ENCODE measurements at places on chromosomes 11 and 22.

GRCh38 chr11:111910676-111911562, 651 bp downstream of the CRYAB start:
- no peak for DNase-seq

GRCh38 chr11:16295592-16295991, 60.8 kb downstream of the SOX6 start:
- DNase-seq = no peak

DNA sequence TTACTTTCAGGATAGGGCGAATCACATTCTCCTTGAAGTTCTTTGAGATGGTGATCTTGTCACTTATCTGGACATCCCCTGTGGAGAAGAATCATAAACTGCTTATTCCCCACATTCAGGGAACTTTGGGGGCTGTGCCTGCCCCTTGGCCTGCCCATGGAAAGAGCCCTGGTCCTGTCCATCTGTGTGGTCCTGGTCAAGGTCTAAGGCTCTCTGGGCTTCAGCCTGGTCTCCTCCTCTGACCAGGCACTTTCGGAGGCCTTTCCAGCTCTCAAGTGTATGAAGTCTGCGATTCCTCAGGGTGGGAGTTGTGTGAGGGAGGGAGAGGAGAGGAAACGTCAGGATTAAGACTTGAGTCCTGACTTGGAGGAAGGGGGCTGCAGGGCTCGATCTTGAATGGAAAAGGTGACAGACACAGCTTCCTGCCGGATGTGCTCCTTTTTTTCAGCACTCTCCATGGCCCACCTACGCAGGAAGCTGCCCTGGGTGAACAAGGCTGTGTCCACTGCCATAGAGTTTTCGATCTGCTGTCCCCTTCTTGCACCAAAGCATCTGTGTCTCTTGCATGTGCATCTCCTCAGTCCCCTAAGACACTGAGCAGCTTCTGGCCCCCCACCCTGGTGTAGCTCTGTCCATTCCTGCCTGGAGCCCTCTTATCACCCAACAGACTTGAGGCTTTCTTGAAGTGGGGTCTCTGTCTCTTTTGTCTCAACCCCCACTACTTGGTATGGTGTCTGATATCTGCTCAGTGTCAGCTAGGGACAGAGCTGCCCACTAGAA, 50.8 kb upstream of the PHOX2A start:
- DNase-seq = no peak

GRCh38 chr11:128946648-128947047, 4.0 kb upstream of the TP53AIP1 start:
- DNase-seq = no peak

- DNase-seq = no peak
Measured at GRCh38 chr11:118532852-118533768, 2.1 kb downstream of the TMEM25 start.

- no peak for DNase-seq
Measured at GRCh38 chr11:20760811-20761210, 91.4 kb downstream of the NELL1 start.

GRCh38 chr11:102552020-102552419, 21.5 kb upstream of the MMP7 start:
- no peak for DNase-seq

DNA sequence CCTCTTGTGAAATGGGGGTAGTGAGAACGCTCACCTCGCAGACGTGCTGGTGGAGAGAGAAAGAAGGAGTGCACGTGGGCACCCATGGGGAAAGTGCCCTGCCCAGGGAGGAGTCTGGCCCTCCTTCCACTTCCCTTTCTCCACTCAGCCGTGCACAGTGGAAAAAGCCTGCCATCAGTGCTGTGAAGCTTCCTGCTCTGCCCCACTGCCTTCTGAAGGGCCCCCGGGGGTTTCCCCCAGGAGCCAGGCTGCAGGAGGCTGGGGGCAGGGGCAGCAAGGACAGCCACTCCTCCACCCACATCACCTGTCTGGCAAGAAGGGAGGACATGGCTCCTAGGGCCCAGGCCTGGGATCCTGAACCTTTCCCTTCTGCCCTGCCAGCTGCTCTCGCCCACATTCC, 7.6 kb downstream of the TP53I11 start:
- no peak for DNase-seq

- DNase-seq = no peak
Measured at GRCh38 chr22:35053060-35053835, 12.7 kb upstream of the ISX start.

- no peak for DNase-seq
Measured at GRCh38 chr22:27088026-27088425, 430.6 kb downstream of the MIAT start.

GRCh38 chr22:43628250-43628649, 183.9 kb downstream of the EFCAB6 start:
- DNase-seq = no peak

DNA sequence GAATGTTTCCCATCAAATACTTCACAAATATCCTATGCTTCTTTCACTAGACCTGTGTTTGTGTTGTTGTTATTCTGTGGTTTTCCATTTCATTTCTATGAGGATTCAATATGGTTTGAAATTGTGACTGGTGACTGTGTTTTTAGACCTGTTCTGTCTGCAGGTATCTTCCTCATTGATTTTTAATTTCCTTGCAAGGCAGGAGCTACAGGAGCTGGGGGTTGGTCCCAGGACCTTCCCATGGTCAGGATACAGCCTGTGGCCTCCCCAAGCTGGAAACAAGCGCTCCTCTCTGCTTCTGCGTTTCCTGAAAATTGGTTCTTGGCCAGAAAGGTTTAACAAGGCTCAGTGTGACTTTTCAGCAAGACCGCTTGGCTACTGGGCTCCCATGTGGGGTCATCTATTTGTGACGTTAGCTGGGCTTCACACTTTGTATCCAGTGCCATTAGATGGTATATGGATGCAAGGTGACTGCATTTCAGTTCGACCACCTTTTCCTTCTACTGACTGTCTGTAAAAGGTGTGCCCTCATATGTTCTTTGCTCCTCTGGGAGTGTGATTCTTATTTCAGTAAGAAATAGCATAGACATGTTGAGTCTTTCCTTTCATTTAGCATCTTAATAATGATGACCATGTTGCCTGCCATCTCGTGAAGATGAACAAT, 21.5 kb downstream of the IGLL5 start:
- no peak for DNase-seq

DNA sequence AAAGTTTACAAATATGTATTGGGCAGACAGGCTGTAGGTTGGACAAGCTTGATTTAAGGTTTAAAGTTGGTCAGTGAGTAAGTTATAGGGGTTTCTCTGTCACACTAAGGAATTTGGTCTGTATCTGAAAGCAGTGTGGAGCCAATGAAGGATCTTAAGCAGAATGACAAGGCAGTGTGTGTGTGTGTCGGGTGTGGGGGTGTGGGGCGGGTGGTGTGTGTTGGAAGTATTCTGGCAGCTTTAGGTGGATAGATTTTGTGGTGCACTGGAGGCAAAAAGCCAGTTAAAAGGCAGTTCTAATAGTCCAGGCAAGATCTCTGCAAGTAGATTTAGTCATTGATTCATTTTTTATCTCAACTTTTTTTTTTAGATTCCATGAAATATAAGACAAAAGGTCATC, 1006.8 kb upstream of the CCDC90B start:
- no peak for DNase-seq

- DNase-seq = no peak
Measured at GRCh38 chr22:34805771-34806170, 260.2 kb upstream of the ISX start.

- no peak for DNase-seq
Measured at GRCh38 chr22:48927591-48927990, 900.1 kb downstream of the BRD1 start.

GRCh38 chr11:27443746-27444507, 28.7 kb downstream of the LGR4 start:
- DNase-seq = no peak

- DNase-seq = no peak
Measured at GRCh38 chr11:25920356-25920755, 411.6 kb upstream of the ANO3 start.

- no peak for DNase-seq
Measured at GRCh38 chr22:30523646-30524489, 18.4 kb upstream of the SEC14L4 start.

All from stimulated activated CD8-positive, alpha-beta memory T cell treated with anti-CD3 and anti-CD28 coated beads, Interleukin-7, amount 100 ng/mL, for 24 hours (primary cell).